ENCODE measurements at places on chromosomes 1 and 21.

DNA sequence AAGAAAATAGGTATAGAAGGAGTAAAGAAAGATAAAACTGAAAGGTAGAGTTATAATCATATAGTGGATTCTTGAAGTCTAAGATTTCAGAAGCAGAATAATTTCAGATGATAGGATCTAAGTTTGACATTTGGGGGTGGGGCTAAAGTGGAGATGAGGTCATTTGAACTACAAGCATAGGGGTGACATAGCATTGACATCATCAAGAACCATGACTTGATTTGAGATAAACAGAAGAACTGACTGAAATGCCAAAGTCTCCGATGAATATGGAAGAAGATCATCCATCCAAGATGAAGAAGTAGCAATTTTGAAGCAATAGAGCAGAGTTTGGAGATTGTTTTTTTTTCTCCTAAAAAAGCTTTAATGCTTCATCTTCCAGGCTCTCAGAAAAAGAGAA lies 122.3 kb downstream of the MACF1 start:
- DNase-seq: no peak

DNA sequence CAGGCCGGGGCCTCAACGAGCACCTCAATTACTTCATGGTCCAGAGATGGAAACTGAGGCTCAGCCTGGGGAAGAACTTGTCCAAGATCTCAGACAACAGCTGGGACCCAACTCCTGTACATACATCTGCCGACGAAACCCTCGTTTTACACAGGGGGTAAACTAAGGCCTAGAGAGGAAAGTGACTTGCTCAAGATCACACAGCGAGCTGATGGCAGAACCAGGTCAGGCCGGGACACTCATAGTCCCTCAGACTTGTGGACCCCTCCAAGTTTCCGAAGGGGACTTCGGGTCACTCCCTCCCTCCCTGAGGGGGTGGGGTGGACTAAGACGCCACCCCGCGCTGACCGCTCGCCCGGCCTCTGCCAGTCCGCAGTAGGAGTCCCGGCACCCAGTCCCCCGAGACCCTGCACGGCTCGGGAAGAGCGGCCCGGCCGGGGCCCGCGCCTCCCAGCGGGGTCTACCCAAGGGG lies 430 bp downstream of the WASF2 start:
- DNase-seq: no peak

- DNase-seq: no peak
Observed at GRCh38 chr1:200958597-200958996, 63.9 kb downstream of the INAVA start.

DNA sequence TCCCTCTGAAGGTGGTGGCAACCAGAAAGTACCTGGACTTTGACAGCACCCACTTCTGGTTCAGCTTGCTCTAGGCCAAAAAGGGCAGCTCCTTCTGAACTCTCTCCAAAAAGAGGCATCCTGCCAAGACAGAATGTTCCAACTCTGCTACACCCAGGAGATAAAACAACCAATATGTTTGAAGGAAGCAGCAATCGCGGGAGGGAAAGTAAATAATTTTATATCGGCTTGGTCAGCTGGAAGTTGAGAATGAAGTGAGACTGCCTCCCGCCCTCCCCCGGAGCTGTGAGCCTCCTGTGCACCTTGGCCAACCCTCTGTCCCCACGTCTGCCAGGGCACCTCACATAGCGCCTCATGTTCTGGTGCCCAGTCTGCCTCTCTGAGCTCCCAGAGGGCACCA lies 130.3 kb upstream of the ATP1A1 start:
- no peak for DNase-seq

- DNase-seq: no peak
Observed at GRCh38 chr1:52424231-52424636, 19.8 kb downstream of the PRPF38A start.

DNA sequence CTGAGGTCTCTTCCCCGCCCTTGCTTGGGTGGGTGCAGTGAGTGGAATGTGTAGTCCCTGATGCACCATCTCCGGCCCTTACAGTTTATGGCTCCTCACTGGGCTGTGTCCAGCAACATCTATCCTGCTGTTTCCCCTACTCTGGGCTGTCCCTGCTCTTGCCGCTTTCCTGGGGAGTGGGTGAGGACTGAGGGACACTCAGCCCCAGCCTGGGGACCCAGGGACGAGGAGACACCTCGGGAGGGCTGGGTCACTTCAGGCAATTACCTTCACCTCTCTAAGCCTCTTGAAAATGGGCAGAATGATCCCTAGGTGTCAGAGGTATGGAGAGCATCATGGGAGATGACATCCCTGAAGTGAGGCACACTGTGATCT lies 13.6 kb upstream of the LRP8 start:
- DNase-seq: no peak

- DNase-seq: no peak
Observed at GRCh38 chr1:51553911-51554310, 34.8 kb upstream of the EPS15 start.

DNA sequence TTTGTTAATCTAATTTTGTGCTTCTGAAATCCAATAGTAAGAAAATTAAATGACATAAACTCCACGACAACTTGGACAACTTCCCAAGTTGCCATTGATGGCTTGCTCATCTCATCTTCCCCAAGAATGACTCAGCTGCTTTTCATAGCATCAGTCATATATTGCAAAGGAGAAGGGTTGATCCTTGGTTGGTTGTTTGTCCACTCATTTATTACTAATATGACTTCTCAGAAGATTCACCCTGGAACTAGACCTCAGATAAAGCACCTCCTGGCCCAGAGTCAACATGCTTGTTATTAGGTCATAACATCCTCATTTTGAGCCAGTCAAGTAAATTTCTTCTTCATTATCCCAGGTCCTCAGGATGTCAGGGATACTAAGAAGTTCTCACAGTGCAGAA lies 2.3 kb upstream of the LCE3D start:
- no peak for DNase-seq

- no peak for DNase-seq
Observed at GRCh38 chr1:200894712-200895442, at the start of gene INAVA. INAVA (plus strand) TSS chr1:200894900; CDS start chr1:200898401, 3,501 bp downstream.

DNA sequence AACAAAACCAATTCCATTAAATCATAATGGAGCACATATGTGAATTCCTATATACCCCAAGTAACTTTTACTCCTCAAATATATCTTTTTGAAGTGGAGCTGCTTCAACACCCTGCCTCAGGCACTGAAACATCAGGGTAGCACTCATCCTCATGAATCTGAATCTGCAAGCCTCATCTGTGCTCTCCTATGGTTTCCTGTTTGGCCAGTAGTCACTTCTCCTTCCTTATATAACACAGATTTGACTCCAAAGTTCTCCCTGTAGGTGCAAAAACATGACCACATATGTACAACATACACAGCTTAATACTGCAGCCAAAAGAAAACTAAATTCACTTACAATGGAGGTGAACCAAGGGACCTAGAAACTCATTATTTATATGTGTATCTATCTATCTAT lies 7.2 kb downstream of the TRIT1 start:
- no peak for DNase-seq

DNA sequence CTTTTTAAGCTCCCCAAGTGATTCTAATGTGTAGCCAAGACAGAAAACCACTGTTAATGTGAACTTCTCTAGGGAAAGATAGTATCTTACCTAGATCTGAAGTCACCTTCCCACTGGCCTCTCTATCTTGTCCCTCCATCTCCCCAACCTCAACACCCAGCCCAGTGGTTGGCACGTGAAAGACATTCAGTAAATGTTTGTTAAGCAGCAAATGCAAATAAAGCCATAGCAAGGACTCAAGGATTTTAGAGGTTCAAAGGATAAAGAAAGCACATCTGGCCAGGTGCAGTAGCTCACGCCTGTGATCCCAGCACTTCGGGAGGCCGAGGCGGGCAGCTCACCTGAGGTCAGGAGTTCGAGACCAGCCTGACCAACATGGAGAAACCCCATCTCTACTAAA lies 9.8 kb downstream of the CLCC1 start:
- DNase-seq: no peak

- DNase-seq: no peak
Observed at GRCh38 chr1:37741662-37742061, 23.3 kb downstream of the EPHA10 start.

GRCh38 chr1:17849216-17849615 lies 94.1 kb downstream of the ACTL8 start:
- DNase-seq: no peak

- no peak for DNase-seq
Observed at GRCh38 chr1:6014130-6014999, 22.1 kb upstream of the NPHP4 start.

DNA sequence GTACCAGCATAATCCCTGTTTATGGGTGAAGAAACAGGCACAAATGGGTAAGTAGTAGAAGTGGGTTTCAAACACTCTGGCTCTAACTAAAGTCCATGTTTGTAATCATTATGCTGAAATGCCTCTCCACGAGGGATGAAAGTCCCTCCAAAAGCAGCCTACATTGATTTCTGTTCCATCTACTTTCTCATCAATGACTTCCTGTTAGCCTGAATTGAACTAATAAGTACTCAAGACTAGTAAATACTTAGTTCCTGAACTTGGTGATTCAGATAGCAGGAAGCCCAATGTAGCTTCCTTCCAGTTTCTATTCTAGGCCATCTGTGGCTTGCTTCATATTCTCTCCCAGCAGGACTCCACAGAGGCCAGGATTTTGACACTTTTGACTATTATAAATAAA lies 11.3 kb upstream of the BACH1 start:
- no peak for DNase-seq

GRCh38 chr1:151526735-151527525 lies 13.2 kb upstream of the TUFT1 start:
- no peak for DNase-seq

DNA sequence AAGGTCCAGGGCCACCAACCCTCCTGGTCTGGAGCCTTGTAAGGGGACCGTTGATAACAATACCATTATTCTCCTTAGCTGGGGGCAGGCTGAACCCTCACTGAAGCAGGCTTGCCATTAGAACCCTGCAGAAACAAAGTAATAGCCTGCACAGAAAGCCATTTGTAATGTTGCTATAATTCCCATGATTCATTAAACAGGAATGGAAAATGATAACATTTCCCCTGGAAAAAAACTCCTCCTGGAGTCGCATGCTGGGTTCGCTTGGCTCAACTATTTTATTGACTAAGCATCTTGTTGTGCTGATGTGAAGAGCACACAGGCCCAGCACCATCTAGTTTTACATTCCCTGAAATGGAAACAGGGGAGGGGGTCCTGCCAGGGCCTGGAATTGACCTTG lies 155.6 kb upstream of the CSF3R start:
- DNase-seq: no peak

DNA sequence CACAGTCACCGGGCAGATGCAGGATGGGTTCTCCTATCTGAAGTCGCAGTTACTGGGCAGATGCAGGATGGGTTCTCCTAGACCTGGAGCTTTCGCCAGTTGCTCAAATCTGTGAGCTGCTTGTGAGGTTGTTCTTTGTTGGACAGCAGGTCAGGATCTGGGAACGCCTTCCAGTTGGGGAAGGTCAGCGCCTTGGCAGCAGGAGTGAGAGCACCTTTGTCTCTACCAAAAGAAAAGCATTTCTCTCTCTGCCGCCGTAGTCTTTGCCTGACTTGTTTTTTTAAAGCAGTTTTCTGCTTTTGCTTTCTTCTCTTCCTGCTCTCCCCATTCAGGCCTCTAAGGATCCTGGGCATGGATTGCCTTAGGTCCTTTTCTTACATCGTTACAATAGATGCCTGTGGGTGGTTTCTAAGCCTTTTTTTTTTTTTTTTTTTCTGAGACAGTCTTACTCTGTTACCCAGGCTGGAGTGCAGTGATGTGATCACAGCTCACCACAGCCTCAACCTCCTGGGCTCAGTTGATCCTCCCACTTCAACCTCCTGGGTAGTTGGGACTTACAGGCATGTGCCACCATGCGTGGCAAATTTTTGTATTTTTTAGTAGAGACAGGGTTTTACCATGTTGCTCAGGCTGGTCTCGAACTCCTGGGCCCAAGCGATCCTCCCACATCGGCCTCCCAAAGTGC lies 15.7 kb downstream of the PEX14 start:
- DNase-seq: no peak

- no peak for DNase-seq
Observed at GRCh38 chr1:209823143-209824041, 4.4 kb upstream of the UTP25 start.

DNA sequence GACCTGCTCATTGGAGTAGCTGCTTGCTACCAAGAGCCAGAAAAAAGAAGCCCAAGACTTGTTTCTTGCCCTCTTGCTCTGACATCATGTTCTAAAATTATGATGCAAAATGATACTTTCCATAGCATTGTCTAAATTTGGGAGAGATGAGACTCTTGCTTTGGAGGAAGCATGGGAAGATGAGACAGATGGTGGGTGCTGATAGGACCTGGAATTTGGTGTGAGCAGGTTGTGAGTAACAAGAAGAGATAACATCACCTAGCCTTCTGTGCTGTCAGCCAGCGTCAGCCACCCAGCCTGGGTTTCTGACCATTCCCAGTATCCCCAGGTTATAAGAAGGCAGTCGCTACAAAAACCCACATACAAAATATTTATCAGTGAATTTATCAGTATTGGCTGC lies 67.1 kb upstream of the GCLM start:
- no peak for DNase-seq

DNA sequence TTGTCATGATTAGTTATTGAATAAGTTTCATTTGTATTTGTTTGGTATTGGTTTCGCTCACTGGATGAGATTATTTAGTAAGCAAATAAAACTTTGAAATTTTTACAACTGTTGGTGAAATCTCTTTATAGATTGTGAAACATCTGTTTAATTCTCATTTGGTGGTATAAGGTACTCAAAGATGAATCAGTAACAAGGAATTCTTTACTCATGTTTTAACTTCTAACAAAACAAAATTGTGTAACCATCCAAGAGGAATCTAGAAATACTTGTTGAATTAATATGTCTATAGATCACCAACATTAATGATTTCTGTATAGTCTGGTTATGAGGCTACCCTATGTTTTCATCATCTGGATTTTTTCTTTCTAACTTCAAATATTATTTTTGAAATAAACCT lies 62.8 kb upstream of the USP25 start:
- DNase-seq: no peak

DNA sequence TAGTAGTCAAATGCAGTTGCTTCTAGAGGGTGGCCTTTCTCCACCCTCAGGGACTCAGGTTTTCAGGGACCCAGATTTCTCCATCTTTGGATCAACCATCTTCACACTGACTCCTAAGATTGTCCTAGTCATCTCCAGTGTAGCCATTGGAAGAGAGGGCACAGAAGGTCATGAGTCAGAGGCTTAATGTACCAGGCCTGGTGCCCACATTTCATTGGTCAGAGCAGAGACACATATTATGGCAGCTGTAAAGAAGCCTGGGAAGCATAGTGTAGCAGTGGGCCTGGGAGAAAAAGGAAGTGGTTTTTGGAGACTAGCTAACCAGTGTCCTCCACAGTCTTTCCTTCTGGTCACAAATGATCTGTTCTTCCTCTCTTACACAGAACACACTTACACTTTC lies 122.5 kb downstream of the GIPC2 start:
- DNase-seq: no peak

- no peak for DNase-seq
Observed at GRCh38 chr21:36697851-36698384, 997 bp upstream of the SIM2 start.

Data from cortex of kidney (tissue), 1 donor.